ENCODE measurements at places on chromosomes 13 and 19.

DNA sequence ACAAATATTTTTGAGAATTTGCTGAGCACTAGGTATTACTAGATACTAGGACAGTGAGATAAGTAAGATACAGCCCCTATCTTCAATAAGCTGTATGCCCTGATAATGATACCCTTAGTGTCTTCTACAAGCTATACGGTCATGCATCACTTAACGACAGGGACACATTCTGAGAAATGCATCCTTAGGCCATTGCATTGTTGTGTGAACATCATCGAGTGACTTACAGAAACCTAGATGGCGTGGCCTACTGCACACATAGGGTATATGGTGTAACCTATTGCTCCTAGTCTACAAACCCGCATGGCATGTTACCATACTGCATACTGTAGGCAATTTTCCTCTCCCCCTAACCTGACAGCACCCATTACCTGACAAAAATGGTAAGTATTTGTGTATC is 64.9 kb downstream of the LRCH1 start:
- DNase-seq = no peak

DNA sequence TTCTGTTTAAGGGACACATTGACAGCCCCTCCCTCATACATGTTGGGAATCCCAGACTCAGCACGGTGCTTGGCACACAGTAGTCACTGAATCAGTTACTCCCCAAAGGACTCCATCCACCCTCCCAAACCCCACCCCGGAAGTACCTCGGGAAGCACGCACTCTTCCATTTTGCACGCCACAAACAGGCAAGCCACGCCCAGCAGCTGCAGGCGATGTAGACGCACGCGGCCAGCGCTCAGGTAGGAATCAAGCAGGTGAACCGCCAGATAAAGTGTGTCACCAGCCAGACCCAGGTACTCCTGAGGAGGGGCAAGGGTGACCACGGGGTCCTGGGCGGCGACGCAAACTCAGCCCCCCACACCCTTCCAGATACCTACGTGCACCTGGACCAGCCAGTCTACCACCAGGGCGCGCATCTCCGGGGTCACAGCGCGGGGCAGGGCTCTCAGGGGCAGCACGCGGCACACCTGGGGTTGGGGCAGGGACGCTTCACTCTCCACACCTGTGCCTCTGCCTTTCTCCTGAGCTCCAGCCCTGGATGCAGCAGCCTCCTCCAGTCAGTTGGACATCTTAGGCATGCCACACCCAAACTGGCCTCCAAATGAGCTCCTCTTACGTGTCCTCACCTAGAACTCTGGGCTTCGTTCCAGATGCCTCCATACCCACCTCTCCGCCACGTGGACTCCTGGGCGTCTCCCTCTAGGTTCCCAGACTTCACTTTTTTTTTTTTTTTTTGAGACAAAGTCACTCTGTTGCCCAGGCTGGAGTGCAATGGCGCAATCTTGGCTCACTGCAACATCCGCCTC is 1.9 kb downstream of the CCNP start:
- DNase-seq = no peak

GRCh38 chr13:112985803-112986408 is 16.9 kb downstream of the MCF2L start:
- no peak for DNase-seq

- no peak for DNase-seq
Measured at GRCh38 chr13:73025217-73026012, 33.4 kb upstream of the KLF5 start.

GRCh38 chr19:48921721-48922500 is 11.6 kb upstream of the DHDH start:
- DNase-seq = no peak

DNA sequence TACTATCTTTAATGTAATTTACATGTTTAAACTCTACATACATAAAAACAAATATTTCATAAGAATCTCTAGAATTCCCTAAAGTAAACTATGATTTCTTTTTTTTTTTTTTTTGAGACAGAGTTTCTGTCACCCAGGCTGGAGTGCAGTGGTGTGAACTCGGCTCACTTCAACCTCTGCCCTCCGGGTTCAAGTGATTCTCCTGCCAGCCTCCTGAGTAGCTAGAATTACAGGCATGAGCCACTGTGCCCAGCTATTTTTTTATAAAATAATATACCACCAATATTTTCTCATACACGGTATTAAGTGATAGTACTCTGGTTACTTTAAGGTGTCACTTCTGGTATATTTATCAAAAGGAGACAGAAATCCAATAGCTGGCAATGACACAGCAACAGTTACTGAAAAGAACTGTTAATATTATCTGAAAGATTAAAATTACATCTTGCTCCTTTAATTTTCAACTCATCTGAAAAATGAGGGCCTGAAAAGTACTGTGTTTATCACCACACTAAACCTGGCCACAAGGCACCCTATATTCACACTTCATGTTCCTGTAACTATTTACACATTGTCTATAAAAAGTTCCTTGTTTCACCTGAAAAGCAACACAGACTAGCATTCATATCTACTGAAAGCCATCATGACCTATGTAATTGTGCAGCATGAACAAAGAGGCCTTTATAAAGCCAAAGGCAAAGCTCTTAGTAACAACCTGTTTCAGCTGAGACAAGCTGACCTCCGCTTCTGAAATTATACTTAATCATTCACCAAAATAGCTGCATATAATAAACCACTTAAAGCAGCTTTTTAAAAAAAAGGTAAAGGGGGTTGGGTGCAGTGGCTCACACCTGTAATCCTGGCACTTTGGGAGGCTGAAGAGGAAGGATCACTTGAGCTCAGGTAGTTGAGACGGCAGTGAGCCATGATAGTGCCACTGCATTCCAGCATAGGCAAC is 106.1 kb downstream of the SLC25A15 start:
- DNase-seq = no peak

- no peak for DNase-seq
Measured at GRCh38 chr19:4390017-4390566, 10.3 kb downstream of the SH3GL1 start.

DNA sequence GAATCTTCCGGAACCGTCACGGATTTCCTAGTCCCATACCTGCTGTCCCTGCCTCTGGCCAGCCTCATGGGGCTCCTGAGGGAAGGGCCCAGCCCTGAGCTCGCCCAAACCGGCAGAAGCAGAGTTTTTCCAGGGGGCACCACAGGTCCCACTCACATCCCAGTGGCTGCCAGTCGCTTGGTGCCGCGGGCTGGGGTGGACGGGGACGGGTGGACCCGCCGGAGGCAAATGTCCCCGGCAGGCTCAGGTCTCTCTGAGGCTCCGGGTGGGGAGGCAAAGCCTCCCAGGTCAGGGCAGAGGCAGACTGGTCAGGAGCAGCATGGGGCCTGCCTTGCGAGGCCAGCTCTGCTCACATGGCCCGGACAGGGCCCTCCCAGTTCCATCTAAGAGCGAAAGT is 24.8 kb downstream of the ADPRHL1 start:
- DNase-seq = no peak

DNA sequence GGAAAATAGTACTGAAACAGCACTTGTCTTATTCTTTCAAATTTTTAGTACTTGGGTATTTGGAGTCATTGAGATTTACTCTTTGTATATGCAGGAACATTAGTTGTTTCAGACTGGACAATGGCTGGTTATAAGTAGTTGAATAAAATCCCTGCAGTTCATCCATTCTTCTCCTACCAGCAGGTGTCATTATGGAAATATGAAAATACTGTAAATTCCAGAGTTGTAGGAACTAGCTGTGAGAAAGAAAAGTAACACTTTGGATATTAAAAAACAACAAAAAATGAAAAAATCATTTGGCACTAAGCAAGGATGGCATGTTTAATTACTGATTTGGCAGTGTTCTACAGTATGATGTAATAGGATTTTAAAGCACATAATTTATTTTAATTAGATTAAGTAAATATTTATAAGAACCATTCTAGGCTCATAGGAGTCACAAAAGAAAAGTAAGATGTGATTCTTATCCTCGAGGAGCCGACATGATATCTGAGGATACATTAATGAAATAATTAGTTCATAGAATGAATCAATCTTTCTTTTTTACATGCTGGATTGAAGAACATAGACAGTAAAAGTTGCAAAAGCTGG is 155.3 kb downstream of the KCNRG start:
- no peak for DNase-seq

DNA sequence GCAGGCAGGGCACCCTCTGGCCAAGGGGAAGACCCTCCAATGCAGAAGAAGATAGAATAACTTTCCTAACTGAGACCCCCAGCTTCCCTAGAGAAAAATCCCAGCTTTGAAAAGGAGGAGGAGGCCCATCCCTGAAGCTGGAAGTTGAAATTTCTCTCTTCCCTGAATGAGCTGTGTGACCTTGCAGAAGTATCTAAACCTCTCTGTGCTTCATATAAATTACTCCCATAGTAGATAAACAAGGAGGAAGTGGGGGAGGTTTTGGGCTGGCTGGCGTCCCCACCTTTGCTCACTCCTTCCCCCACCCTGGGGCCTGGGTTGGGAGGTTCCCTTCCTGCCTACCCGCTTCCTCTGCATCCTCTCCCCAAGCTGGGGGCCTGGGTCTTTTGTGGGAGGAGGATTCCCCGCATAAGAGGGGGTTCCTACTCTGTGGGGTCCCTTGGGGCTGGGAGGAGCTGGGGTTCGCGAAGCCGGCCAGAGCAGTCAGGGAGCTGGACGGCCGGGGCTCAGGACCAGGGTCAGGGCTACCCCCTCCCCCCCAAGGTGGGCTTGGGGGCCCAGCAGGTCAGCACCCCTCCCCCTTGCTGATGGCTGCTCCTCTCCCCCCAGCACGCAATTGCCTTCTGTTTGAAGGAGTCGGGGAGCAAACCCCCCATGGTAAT is 11.7 kb downstream of the CAMSAP3 start:
- no peak for DNase-seq

DNA sequence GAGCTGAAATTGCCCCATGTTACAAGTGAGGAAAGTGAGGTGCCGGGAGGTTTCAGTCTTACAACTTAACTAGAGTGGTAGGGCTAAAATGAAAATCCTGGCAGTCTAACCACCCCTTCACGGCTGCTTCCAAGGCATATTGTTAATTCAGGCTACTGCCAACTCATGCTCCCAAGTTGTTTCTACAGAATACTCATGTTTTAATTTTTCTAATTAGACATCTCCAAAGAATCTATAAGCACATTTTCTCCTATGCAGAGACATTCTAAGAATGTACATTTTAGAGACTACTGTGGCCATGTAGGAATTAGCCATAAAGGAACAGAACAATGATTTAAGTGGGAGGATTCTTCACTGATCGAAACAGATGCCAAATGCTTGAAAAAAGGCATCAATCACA is 7.0 kb upstream of the TSC22D1 start:
- no peak for DNase-seq

- no peak for DNase-seq
Measured at GRCh38 chr19:11059511-11060358, 29.5 kb upstream of the LDLR start.

DNA sequence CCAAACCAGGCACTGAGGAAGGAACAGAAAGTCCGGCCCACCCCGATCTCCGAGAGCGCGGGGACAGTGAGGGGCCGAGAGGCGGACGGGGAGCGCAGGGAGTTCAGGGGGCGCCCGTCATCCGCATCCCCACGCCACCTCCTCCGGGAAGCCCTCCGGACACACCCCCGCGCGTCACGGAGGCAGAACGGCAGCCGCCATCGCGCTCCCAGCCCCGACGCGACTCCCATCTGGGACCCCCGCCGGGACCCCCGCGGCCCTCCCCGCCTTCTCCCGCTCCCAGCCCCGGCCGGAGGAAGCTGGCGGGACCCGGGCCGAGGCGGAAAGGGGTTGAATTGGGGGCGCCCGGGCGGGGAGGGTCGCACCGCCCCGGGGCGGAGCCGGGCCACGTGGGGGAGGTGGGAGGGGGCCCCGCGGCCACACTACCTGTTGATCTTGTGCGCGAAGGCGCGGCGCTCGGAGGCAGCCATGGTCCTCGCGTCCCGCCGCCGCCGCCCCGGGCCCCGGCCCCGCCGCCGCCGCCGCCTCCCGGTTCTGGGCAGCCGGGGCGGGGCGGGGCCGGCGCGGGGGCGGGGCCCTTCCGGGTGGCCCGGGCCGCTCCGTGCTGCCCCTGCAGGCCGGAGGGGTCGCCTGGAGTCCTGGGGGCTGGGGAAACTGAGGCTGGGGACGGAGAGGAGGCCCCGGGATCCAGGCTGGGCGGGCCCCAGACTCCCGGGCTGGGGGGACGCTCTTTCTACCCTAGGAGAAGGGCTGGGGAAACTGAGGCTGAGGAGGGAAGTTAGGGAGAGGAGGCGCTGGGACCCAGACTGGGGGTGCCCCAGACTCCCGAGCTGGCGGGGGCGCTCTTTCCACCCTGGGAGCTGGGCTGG is at the start of gene DOCK6:
TSS of gene DOCK6 (minus strand) at position 554 of the 869 bp plus-strand sequence. CDS start at position 470, 84 bp downstream.
- no peak for DNase-seq

GRCh38 chr19:40542202-40542859 is 34.3 kb upstream of the SHKBP1 start:
- no peak for DNase-seq

GRCh38 chr19:58514564-58515022 is 2.8 kb upstream of the SLC27A5 start:
- no peak for DNase-seq
